ENCODE measurements at places on chromosomes 5 and 9. TPM values are rescaled to one million over a fixed set of nuclear protein-coding genes. Genes with fewer than 3 reads are reported as not detected.

The STKLD1 gene
- total RNA-seq, result 0.71 TPM

The DMRT3 gene
- total RNA-seq, result not detected

The IQGAP2 gene
- total RNA-seq, result 1.2 TPM

The TAF11L10 gene
- total RNA-seq, result not detected

The DELE1 gene
- 64.0 TPM for total RNA-seq

The UGT3A2 gene
- not detected for total RNA-seq

The GLRA1 gene
- total RNA-seq, result not detected

The PLCXD3 gene
- total RNA-seq, result 0.37 TPM

The OTP gene
- total RNA-seq, result 0.03 TPM

The IPPK gene
- 14.4 TPM for total RNA-seq

The DPM2 gene
- total RNA-seq, result 44.1 TPM

The PCDH1 gene
- total RNA-seq, result 2.4 TPM

The SMU1 gene
- total RNA-seq, result 24.6 TPM

The SAPCD2 gene
- 25.3 TPM for total RNA-seq

The FBP1 gene
- not detected for total RNA-seq

The IL7R gene
- 0.46 TPM for total RNA-seq

The CCDC69 gene
- total RNA-seq, result 1.7 TPM

The RLN2 gene
- 0.34 TPM for total RNA-seq

The ADRB2 gene
- 0.79 TPM for total RNA-seq

The NUTM2G gene
- total RNA-seq, result not detected

The APBA1 gene
- 0.11 TPM for total RNA-seq

The PCDHB4 gene
- total RNA-seq, result 0.06 TPM

The IL5 gene
- total RNA-seq, result not detected

The SETX gene
- total RNA-seq, result 20.2 TPM

The PCDHGA10 gene
- total RNA-seq, result not detected

The PDCD1LG2 gene
- total RNA-seq, result 0.46 TPM

The PAPPA gene
- total RNA-seq, result 24.8 TPM

The TRPM3 gene
- not detected for total RNA-seq

The IRX1 gene
- not detected for total RNA-seq

The PCDHB5 gene
- 1.6 TPM for total RNA-seq

The IFNA13 gene
- total RNA-seq, result not detected

The PRR16 gene
- not detected for total RNA-seq

The FIBCD1 gene
- total RNA-seq, result 6.5 TPM

The TAF7 gene
- total RNA-seq, result 72.0 TPM

The PROB1 gene
- 0.17 TPM for total RNA-seq

The ANP32B gene
- total RNA-seq, result 297 TPM

The STARD4 gene
- 4.6 TPM for total RNA-seq

Data from A549 treated with CORT108297 at 1 μM for 4 hours (cell line).